Mesothelial cell of epicardium (in vitro differentiated cells): ENCODE measurements at places on chromosomes 5 and 9.

GRCh38 chr9:29648601-29649000 is 2075.3 kb upstream of the C9orf72 start:
- H3K27me3 ChIP-seq, result no peaks in the 10 kb centered on the region
- no peaks in the 10 kb centered on the region for H3K4me1 ChIP-seq
- H3K4me3 ChIP-seq, result no peak overlapping the region
- no peak for DNase-seq
- no peak overlapping the region for H3K27ac ChIP-seq

- peak overlapping the region; percentile 68 for H3K27ac ChIP-seq
- peaks cover 2% of the 10 kb centered on the region for H3K36me3 ChIP-seq
- H3K4me3 ChIP-seq, result no peak overlapping the region
- H3K4me1 ChIP-seq, result peaks cover 15% of the 10 kb centered on the region
- H3K27me3 ChIP-seq, result no peaks in the 10 kb centered on the region
Observed at GRCh38 chr5:163498886-163499285, 6.5 kb upstream of the MAT2B start.

GRCh38 chr5:130270786-130271185 is 366.5 kb downstream of the CHSY3 start:
- peaks cover 11% of the 10 kb centered on the region for H3K4me1 ChIP-seq
- DNase-seq, result no peak
- no peaks in the 10 kb centered on the region for H3K36me3 ChIP-seq
- H3K27me3 ChIP-seq, result no peaks in the 10 kb centered on the region
- no peak overlapping the region for H3K27ac ChIP-seq

DNA sequence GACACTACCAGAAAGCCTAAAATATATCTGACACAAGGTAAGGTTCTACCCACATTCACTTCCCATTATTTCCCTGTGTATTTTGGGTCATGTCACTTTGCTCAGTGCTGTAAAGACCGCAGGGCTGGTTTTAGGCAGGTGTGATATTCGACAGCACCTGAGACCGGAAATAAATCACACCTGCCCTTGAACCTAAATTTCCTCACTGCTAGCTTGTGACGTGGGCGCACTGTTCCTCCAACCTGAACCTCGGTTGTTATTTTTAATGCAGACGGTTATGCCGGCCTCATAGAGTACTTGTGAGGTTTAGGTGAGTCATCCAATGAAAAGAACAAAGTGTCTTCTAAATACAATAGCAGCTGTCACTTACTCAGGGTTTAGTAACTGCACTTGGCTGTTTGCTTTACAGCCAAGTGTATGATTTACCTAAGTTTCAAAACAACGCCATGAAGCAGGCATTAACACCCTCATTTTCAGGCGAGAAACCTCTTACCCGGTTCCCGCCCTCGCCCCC is 20.7 kb upstream of the ZNF782 start:
- H3K36me3 ChIP-seq, result no peaks in the 10 kb centered on the region
- peak overlapping the region; percentile 2 for H3K27ac ChIP-seq
- peaks cover 11% of the 10 kb centered on the region for H3K4me1 ChIP-seq
- peak overlapping the region; percentile 90 for H3K4me3 ChIP-seq
- DNase-seq, result no peak

GRCh38 chr5:71960195-71960594 is 147.1 kb upstream of the MAP1B start:
- H3K27me3 ChIP-seq, result peaks cover 2% of the 10 kb centered on the region
- H3K27ac ChIP-seq, result no peak overlapping the region
- no peaks in the 10 kb centered on the region for H3K36me3 ChIP-seq
- H3K4me1 ChIP-seq, result peaks cover 16% of the 10 kb centered on the region

GRCh38 chr9:86500031-86500430 is 145.8 kb upstream of the TUT7 start:
- H3K4me3 ChIP-seq, result no peak overlapping the region
- DNase-seq, result no peak
- peaks cover 7% of the 10 kb centered on the region for H3K36me3 ChIP-seq
- H3K4me1 ChIP-seq, result peaks cover 14% of the 10 kb centered on the region

GRCh38 chr9:77770340-77770739 is 122.2 kb upstream of the GNA14 start:
- no peak for DNase-seq
- H3K27me3 ChIP-seq, result no peaks in the 10 kb centered on the region
- H3K27ac ChIP-seq, result no peak overlapping the region
- H3K36me3 ChIP-seq, result peaks cover 8% of the 10 kb centered on the region

DNA sequence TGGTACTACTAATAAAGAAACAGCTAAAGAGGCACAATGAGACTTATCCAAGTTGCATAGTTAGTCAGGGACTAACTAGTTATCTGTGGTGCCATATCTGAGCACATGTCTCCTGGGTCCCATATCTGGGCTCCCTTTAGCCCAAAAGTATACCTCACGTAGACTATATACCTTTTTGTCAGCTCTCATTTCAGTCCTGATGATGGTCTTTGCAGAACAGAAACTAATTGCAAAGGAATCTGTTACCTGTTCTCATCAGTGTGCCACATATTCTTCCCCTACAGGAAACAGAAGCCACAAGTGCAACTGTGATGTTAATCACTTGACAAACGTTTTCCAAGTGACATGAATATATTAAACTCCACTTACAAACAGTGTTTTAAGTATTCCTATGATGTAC is 395.2 kb downstream of the KIAA0825 start:
- DNase-seq, result no peak
- H3K27ac ChIP-seq, result no peak overlapping the region
- H3K36me3 ChIP-seq, result no peaks in the 10 kb centered on the region
- no peaks in the 10 kb centered on the region for H3K27me3 ChIP-seq
- peaks cover 2% of the 10 kb centered on the region for H3K4me1 ChIP-seq

DNA sequence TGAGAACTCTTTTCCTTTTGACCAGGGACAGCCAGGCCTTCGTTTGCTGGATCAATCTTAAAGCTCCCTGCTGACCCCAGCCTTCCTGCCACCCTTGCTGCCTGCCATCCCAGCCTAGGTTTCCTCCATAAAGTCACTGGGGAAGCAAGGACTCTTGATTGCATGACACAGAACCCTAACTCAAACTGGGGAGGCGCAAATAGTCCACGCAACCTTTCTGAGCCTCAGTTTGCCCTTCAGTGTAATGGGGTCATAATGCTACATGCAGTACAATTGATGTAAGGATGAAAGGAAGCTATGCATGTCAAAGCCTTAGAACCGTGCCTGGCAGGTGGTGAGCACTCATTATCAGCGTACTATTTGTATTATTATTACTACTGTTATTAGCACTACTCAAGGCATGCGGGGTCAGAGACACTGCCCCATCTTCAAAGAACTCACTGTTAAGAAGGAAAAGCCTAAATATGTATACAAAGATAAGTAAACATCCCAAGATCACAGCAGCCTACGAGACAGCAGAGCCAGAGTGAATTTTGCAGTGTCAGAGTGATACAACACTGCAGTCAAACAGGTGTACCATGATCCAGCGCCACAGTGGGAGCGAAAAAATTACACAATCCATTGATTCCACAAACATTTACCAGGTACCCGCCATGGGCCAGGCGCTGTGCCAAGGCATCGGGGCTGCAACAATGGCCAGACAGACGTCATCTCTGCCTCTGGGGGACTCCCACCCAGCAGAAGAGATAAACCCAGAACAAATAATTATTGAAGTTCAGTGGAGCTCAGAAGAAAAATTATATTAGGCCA is 16.9 kb upstream of the CPLX2 start:
- no peak for DNase-seq
- H3K4me1 ChIP-seq, result no peaks in the 10 kb centered on the region
- peaks cover 11% of the 10 kb centered on the region for H3K27me3 ChIP-seq
